ENCODE measurements at places on chromosomes 2 and 18.

- no peak for DNase-seq
Measured at GRCh38 chr2:176612036-176612435, 342.8 kb downstream of the MTX2 start.

DNA sequence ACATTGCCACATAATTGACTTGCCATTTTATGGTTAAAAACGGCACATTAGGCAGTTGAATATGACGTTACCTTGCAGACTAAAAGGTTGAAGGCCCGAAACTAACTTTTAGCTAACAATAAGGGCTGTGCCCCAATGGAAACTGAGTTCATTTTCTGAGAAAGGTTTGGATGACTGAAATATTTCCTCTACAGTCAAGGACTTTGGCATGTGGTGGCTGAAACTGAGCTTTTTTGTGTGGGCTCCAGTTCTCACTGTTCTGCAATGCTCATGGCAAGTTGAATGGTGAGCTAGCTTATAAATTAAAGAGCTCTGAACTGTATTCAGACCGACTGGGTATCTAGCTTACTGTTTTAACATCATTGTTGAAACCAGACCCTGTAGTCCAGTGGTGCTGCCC lies 23.8 kb upstream of the TXNDC2 start:
- no peak for DNase-seq

GRCh38 chr2:127083819-127084503 lies 23.0 kb downstream of the BIN1 start:
- no peak for DNase-seq

DNA sequence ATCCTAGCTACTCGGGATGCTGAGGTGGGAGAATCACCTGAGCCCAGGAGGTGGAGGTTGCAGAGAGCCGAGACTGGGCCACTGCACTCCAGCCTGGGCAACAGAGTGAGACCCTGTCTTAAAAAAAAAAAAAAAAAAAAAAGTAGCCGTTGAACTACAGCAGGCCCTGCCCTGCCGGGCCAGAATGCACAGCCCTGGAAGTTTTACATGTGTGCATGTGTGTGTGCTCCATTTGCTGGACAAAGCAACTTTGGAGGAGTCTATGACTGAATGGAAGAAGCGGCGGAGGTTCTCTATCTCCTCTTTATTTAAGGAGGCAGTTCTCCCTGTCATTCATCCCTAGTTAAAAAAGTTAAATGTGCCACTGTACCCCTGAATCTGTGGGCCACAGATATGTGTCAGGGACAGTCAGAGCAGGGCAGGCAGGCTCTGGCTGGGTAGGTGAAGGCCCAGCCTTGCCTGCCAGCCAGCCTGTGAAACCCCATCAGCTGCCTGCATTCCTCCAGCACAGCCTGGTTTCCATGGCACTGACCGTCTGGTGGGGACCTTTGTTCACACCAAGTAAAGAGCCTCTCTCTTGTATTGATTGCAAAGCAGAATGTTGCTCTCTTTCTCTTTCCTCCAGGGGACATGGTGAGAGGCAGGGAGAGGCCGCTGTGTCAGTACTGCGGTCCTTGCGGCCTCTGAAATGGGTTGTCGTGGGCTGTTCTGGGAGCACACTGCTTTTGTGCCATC lies 10.9 kb downstream of the LIPG start:
- peak; percentile 35 for DNase-seq

DNA sequence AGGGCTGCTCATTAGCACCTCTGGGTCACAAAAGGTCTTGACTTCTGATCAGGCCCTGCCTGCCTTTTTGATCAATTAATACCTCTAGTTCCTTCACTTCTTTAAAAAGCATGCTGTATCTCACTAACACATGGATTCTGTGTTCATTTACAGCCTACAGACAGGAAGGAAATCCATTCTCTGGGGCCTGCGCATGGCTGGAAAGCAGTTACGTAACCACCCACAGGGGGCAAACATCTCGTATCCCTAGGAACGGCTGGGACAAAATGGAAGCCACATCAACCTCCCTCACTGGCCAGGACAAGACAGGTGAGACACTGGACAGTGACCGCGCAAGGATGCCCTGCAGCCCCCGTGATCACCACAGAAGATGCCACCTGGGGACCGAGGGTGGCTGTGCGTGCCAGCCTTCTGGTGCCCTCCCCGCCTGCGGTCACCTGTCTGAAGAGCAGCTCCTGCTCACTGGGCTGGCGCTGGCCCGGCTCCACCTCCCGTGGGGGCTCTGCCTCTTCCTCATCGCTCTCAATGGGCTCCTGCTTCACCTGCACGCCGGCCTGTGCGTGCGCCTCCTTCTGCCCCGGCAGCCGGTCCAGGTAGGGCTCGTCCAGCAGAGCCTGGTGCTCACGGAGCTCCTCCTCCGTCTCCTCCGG lies 266.9 kb downstream of the TWIST2 start:
- DNase-seq, result no peak

DNA sequence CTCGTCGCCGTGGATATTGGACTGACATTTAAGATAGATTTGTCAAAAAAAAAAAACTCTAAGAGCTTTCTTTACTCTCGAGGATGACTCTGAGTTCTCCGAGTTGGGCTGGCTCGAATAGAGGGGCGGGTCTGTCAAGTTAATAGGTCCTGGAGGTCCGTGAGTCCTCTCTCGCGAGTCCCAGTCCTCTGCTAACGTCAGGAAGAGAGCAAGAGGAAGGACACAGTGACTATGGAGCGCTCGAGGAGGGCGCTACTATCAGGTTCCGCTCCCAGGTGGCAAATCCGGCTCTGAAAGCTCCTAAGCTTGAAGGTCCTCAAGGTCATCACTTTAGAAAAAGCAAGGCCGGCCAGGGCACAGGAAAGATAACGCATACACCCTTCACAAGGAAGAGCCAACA lies 404 bp upstream of the AKAIN1 start:
- DNase-seq, result peak; percentile 80

GRCh38 chr2:106144621-106145331 lies 49.3 kb downstream of the UXS1 start:
- DNase-seq, result no peak

DNA sequence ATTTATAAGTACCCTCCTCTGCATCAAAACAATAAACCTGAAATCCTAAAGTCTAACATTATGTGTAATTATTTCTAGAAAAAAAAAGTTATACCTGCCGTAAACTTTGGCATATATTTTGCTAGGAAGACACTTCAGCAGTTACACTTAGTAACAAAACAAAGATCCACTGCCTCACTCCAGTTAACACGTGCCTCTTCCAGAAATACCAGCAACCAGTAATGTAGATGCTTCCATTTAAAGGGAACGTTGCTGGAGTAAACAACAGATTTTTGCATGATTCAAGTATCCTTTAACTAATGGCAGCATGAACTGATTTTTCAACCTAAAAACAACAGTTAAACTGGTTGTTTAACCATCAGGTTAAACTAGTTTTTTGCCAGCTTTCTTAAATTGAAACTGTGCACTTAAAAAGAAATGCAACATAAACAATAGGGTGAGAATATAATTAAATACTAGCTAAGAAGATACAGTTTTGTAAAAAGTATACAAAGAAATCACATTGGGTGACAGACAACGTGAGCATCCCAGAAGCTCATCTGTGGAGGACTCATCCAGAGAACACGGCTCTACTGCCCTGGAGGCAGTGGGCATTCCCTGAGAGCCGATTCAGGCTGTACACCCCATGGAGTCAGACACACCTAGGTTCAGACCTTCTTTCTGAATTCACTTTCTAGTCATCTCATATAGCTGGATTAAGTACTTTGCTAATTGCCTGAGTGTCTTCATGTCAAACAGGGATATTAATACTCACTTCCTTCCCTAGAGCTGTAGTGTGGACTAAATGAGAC lies 22.3 kb downstream of the MGAT4A start:
- DNase-seq, result peak; percentile 46

- DNase-seq, result peak; percentile 53
Measured at GRCh38 chr2:60556175-60556574, 2.7 kb upstream of the BCL11A start.
